ENCODE measurements at places on chromosomes 13 and 19. TPM values are rescaled to one million over a fixed set of nuclear protein-coding genes. Genes with fewer than 3 reads are reported as not detected.

Gene DLEU7
- total RNA-seq = not detected

Gene AMER2
- not detected for total RNA-seq

Gene ADGRE3
- total RNA-seq = not detected

Gene TRPC4
- 0.05 TPM for total RNA-seq

Gene NFILZ
- not detected for total RNA-seq

Gene RFPL4A
- total RNA-seq = 0.14 TPM

Gene IL4I1
- total RNA-seq = 3.6 TPM

Gene GNG8
- not detected for total RNA-seq

Gene NRTN
- total RNA-seq = 0.85 TPM

Gene PEG3
- total RNA-seq = 0.68 TPM

Gene PSG11
- total RNA-seq = not detected

Gene MBD3L5
- not detected for total RNA-seq

Gene SCGB2B2
- not detected for total RNA-seq

Gene ZNF229
- 14.6 TPM for total RNA-seq

Gene GJA3
- under 0.01 TPM for total RNA-seq

Gene LAIR2
- total RNA-seq = not detected

Gene LINGO3
- total RNA-seq = not detected

Gene NUP62
- total RNA-seq = 47.0 TPM

Gene ONECUT3
- not detected for total RNA-seq

Gene C19orf81
- total RNA-seq = not detected
